ENCODE measurements at places on chromosomes 12 and 14. TPM values are rescaled to one million over a fixed set of nuclear protein-coding genes. Genes with fewer than 3 reads are reported as not detected.

Gene PTPRB
- 40.0 TPM for total RNA-seq

Gene GALNT9
- total RNA-seq = 0.21 TPM

Gene TGM1
- total RNA-seq = 2.0 TPM

Gene RNASE11
- not detected for total RNA-seq

Gene MLF2
- total RNA-seq = 129 TPM

Gene MIA2
- 28.7 TPM for total RNA-seq

Gene PSMC6
- total RNA-seq = 77.3 TPM

Gene WIF1
- not detected for total RNA-seq

Gene KRT4
- total RNA-seq = not detected

Gene HOTAIR
- total RNA-seq = not detected

Gene GPRC5D
- not detected for total RNA-seq

Gene GALNT16
- 50.9 TPM for total RNA-seq

Gene MEG3
- total RNA-seq = 35.3 TPM

Gene PRH2
- total RNA-seq = not detected
